ENCODE measurements at places on chromosomes 13 and 19. TPM values are rescaled to one million over a fixed set of nuclear protein-coding genes. Genes with fewer than 3 reads are reported as not detected.

The IGFL3 gene
- total RNA-seq, result not detected

DNA sequence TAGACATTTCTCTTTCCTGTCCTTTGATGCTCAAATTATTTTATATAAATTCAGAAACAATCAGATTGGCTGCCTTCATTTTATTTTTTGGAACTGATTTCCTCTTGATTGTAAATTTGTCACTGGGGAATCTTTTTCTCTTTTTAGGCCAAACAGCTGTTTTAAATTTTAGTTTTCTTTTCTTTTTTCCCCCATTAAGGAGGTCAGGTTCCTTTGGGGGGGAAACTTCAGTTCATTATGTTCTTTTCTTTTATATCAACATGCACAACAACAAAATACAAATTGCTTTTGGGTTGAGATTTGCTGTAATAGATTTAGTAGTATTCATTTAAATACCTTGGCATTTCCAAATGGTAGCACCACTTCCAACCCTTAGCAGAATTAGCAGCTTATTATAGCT, 264.8 kb upstream of the SPRY2 start:
- DNase-seq, result no peak

GRCh38 chr13:59861676-59862075, 302.1 kb downstream of the DIAPH3 start:
- DNase-seq, result no peak

The SOX1 gene
- not detected for total RNA-seq

GRCh38 chr13:94598281-94598680, 2.3 kb upstream of the TGDS start:
- no peak for DNase-seq

The CGB3 gene
- not detected for total RNA-seq

GRCh38 chr13:41462427-41462826, 5.1 kb downstream of the RGCC start:
- no peak for DNase-seq

The ZNF714 gene
- total RNA-seq, result 7.5 TPM

GRCh38 chr13:42836930-42837690, 55.7 kb downstream of the FAM216B start:
- DNase-seq, result no peak

The CCDC70 gene
- total RNA-seq, result not detected

DNA sequence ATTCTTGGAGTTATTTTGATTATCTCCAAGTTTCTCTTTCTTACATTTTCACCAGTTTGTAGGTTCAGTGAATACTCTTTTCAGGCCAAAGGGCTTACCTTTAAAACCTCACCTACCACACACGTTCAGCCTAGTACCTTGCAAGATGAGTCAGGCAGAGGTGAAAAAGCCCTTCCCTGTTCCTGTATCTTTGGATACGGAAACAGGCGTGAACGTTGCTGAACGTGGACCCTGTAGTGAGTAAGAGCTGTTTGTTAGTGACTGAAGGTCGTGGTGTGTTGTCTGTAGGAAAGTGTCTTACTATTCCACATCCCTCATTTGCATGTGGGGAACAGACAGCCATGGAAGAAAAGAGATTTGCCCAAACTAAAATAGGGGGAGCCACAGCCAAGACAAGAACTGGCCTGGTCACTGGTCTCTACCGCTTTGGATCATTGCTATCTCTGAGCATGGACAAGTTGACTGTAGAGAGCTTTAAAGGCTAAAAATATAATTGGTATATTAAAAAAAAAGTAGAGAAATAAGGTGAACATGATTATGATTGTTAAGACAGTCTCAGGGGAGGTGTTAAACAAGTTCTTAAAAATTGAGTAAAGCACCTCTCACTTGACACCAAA, 3.5 kb downstream of the CEBPG start:
- no peak for DNase-seq

The OR7A17 gene
- not detected for total RNA-seq

The NPAS1 gene
- 1.1 TPM for total RNA-seq

The PTH2 gene
- not detected for total RNA-seq

The COX6B2 gene
- 0.28 TPM for total RNA-seq

DNA sequence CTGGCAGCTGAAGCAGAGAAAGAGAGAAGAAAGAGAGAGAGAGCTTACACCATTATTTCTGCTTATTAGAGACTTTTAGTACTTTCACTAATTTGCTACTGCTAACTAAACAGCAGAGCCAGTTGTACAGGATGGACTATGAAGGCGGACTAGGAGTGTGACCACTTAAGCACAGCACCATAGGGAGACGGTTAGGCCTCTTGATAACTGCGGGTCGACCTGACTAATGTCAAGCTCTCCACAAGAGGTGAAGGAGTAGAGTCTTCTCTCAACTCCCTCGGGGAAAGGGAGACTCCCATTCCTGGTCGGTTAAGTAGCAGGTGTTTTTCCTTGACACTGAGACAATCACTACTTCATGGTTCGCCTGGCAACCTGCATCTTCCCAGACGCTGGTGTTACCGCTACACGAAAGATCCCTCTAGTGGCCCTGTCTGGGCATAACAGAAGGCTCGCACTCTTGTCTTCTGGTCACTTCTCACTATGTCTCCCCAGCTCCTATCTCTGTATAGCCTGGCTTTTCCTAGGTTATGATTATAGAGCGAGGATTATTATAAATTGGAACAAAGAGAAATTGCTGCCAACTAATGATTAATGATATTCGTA, 5.3 kb upstream of the PSG7 start:
- DNase-seq, result no peak

The SEMA6B gene
- total RNA-seq, result 0.08 TPM

The ETV2 gene
- total RNA-seq, result not detected

The PRR19 gene
- 0.19 TPM for total RNA-seq

DNA sequence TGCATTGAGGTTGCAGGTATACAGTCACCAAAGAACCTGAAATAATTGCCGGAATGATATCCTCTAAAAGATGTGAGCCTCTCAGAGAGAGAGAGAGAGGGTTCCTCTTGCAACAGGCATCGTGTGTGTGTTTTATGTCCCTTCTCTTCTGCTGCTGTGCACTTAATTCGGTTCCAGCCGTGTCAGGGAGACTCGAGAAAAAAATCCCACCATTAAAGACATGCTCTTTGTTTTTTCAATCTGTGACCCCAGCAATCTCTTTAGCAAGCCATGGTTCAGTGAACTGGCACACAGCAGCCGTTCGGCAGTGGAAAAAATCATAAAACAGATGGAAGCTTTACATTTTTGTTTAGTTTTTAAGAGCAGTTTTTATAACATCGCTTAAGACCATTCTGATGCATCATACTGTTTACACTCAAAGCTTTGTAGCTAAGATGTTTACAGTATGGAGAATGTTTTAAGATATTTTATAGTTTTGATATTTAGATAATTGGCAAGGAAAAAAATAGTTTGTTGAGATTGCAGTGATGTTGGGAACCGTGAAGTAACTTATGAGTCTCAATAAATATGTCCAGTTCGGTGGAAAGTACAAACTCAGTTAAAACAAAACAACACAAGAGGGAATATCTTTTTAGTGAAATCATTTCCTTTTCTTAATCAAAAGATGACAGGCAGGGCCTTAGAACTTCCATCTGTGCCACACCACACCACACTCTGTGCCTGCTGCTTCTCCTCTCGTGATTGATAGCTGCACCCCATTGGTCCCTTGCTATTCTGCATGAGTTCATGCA, 31.2 kb upstream of the ZNF536 start:
- no peak for DNase-seq

The LINGO3 gene
- total RNA-seq, result 0.33 TPM

The SSC5D gene
- 1.2 TPM for total RNA-seq

All from CD8-positive, alpha-beta T cell (primary cell).